ENCODE measurements at places on chromosomes 7 and 10.

DNA sequence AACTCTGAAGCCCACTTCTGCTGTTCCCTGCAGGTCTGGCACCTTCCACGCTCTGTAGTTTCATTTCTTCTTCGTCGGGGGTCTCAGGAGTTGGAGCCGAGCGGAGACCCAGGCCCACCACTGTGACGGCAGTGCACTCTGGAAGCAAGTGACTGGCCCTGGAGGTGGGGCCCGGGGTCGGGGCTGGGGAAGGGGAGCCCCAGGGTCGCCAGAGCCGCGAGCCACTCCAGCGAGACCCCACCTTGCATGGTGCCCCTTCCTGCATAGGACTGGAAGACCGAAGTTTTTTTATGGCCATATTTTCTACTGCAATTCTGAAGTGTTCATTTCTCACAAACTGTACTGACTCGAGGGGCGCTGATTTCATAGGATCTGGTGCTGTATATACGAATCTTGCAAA is 172.8 kb downstream of the CCDC3 start:
- DNase-seq = no peak

GRCh38 chr7:136062625-136063325 is 85.6 kb upstream of the MTPN start:
- no peak for DNase-seq

DNA sequence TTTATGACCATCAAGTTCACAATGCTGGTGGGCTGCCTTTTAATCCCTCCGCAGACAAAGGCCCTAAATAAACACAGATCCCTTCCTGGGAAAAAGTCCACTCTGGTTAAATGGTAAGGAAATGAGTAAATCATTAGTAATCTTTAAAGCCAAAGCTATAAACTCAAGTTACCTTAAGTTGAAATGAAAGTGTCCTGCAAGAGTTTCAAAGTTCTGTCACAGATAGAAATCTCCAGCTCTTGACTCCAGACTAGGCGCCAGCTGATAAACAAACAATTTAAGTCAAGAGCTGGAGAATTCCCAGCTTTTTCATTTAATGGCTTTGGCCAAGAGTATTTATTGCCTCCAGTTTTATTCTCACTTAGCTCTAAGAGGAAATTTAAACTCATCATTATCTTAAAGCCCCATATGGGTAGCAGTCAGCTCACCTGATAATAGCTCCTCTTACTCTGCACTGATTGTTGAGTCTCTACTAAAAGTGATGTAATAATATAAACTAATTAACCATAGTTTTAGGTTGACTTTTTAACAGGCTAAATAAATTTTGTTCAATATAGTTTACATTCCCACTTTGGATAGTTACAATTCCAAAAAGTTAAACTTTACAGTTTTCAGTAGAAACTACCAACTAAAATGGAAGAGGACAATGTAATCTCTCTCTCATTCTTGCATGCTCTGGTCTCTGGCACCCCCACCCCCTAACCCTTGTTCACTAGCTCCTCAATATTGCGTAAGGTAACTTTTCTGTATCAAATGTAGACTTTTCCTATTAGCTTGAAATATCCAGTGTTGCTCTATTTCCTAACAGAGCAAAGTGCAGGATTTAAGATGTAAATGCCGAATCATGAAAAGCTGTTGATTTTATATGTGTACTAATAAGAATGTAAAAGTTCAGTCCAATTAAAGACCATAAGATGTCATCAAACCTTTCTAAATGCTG is 56.1 kb downstream of the HIBADH start:
- no peak for DNase-seq

DNA sequence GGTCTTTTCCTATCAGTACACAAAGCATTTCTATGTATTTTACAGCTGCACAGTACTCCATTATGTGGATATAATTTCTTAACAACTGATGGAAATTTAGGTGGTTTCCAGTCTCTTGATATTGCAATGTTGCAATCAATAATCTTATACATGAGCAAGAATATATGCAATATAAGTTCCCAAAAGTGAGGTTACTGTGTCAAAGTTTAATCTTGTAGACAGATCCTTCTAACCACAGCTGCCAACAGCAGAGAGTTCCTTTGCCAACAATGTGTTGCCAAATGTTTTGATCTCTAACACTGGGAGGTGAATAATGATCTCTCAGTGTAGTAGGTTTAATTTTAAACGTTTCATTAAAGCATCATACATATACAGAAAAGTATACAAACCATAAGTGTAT is 54.5 kb downstream of the CUL2 start:
- no peak for DNase-seq

- DNase-seq = no peak
Measured at GRCh38 chr7:39609113-39609934, 14.0 kb upstream of the RALA start.

DNA sequence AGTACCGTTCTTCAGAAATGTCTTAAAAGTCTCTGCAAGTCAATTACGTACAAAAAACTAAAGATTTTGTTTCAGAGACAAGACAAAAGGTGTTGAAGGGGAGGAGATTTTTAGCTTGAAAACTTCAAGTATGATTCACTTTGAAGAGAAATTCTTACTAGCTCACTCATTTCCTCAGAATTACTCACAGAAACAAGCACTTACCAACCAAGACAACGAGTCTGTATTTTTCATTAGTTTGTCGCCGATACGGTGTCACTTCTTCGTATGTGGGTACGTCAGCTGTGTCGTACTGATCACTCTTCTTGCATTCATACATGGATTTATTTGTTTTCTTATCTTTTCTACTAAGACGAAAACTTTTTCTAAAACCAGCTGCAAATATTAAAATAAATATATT is 90.6 kb upstream of the ODAD2 start:
- no peak for DNase-seq

GRCh38 chr10:2130705-2131305 is 393.5 kb upstream of the ADARB2 start:
- DNase-seq = no peak

GRCh38 chr10:68348265-68348741 is 15.6 kb upstream of the PBLD start:
- DNase-seq = no peak

DNA sequence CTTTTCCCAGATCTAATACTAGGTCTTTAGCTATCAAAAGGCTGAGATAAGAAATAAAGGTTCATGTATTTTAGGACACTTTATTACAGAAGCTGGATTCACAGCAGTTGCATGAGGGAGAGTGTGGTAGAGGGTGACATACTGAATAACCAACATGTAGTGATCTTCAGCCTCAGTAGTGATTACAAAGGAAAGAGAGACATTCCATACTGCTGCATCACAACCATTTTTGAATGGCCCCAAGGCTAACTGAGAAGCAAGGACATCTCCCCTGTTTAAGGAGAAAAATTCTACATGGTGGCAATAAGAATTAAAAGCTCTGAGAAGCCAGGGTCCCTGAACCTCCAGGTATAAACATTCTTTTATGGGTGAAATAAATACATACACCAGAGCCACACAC is 35.3 kb downstream of the COG5 start:
- no peak for DNase-seq

DNA sequence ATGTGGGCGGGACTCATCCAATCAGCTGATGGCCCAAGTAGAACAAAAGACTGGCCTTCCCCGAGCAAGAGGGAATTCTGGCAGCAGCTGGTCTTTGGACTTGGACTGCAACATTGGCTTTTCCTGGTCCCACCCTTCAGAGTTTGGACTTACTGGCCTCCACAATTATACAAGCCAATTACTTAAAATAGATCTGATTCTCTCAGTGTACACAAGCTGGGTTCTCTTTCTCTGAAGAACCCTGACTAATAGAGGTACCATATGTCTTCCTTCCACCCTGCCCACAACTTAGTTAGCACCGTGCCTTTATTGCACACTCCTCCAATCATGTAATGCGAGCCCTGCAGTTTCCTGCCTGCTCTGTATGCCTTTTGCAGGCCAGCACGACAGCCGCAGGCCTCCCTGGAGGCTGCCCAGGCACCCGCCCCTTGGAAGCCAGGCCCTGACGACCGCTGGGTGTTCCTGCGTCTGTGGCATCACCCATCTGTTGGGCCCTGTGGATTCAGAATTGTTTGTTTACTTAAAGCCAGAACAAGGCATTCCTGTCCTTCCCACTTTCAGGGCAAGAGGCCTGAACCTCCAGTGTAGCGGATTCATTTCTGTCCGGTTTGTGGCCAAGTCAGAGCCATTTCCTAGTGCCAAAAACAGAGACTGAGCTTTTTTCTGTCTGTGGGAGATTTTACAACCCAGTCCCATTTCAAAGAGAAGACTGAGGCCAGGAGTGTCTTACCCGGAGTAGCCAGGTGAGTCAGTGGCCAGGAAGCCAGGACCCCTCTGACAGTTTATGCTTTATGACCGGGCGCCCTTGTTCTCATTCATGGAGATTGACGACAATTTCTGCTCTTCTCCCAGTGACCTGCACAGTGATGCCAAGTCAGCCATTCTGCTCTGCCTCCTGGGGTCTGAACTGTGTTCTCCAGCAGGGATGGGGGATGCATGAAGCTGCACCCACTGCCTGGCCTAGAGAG is 968 bp upstream of the INMT start:
- no peak for DNase-seq
